ENCODE measurements at places on chromosomes 13 and 19. TPM values are rescaled to one million over a fixed set of nuclear protein-coding genes. Genes with fewer than 3 reads are reported as not detected.
A peak's percentile ranks its signal among the peaks of the same experiment; 100 is the strongest.

- no peaks in the 10 kb centered on the region for H3K36me3 ChIP-seq
- H3K27ac ChIP-seq, result no peak overlapping the region
- DNase-seq, result no peak
- no peaks in the 10 kb centered on the region for H3K27me3 ChIP-seq
These were observed 81.2 kb downstream of the TBC1D4 start for GRCh38 chr13:75400775-75401174.

DNA sequence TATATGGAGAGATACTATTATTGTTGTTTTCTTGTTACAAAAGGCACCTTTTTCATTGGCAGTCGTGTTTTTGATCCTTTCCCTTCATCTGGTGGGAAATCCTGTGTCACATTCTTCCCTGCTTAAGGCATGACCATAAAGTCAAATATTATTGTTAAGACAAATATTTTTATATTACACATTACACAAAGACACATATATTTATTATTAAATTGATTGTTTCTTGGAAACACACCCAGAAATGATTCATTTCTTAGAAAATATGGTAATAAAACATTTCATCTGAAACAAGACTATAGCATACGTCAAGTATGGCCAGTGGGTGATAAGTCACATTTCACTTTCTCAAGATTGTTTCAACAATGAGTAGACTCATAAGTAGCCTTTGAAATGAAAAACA lies 77.3 kb downstream of the KCTD12 start:
- H3K4me1 ChIP-seq, result peaks cover 1% of the 10 kb centered on the region
- no peaks in the 10 kb centered on the region for H3K36me3 ChIP-seq
- peak; percentile 31 for DNase-seq
- H3K27ac ChIP-seq, result no peak overlapping the region

GRCh38 chr13:113457510-113457909 lies 4.2 kb upstream of the ADPRHL1 start:
- no peak overlapping the region for H3K4me3 ChIP-seq
- DNase-seq, result no peak
- H3K27me3 ChIP-seq, result no peaks in the 10 kb centered on the region
- peaks cover 2% of the 10 kb centered on the region for H3K4me1 ChIP-seq
- no peak overlapping the region for H3K27ac ChIP-seq

DNA sequence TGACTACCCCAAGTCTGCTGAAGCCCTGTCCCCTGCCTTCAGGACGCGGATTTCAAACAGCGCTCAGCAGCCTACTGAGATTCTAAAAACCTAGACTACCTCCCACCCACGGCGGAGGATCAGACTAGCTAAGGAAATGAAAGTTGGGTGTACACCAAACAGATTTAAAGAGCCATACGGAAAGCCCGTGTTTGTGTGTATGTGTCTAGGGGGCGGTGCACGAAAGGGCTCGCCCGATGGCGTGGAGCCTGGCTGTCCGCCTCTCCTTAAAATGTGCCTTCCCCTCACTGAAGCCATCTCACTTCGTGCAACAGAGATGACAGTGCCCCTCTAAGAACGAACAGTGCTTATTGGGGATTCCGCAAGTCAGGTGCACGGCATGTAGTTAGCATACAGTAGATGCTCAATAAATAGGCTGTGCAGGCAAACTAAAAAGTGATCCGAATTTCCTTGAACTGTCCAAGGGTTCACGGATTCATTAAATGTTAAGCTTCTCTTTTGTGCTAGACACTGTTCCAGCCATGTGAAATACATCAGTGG lies 639 bp downstream of the LENG1 start:
- peak overlapping the region; percentile 88 for H3K27ac ChIP-seq
- H3K36me3 ChIP-seq, result peaks cover 29% of the 10 kb centered on the region
- H3K4me1 ChIP-seq, result peaks cover 11% of the 10 kb centered on the region
- H3K27me3 ChIP-seq, result no peaks in the 10 kb centered on the region

PRR20A gene
- not detected for total RNA-seq

OPA3 gene
- total RNA-seq, result 3.9 TPM

PSPN gene
- 0.54 TPM for total RNA-seq

CELF5 gene
- total RNA-seq, result not detected

IL4I1 gene
- 0.36 TPM for total RNA-seq

CEACAM1 gene
- total RNA-seq, result not detected

SMIM24 gene
- total RNA-seq, result not detected
